Hematopoietic multipotent progenitor cell treated with erythropoietin and hydrocortisone succinate and interleukin-3 and kit ligand, for 4 days (in vitro differentiated cells): ENCODE measurements at places on chromosomes 1 and 21.

- DNase-seq = peak; percentile 29
Observed at GRCh38 chr21:41766883-41767605, at the start of gene RIPK4. TSS of gene RIPK4 (minus strand) at chr21:41767052. CDS start at chr21:41767041, 11 bp downstream.

GRCh38 chr1:110492573-110492972 lies 26.4 kb downstream of the KCNA10 start:
- DNase-seq = no peak

GRCh38 chr1:226642421-226642820 lies 93.9 kb downstream of the STUM start:
- DNase-seq = no peak

DNA sequence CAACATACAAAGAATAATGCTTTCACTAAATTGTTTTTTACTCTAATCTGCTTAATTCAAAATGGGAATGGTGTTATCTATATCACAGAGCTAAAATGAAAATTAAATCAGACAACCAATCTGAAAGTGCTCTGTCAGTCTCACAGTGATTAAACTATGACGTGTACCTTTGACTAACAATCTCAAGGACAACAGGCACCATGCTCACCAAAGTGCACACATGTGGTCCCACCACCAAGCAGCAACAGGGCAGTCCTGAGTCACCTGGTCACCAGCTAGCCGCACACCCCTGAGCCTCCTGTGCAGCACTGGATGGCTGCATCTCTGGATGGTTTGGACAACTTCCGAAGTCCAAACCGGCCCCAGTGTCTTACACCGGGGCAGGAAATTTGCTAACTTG lies 54.5 kb upstream of the NADK start:
- DNase-seq = no peak

DNA sequence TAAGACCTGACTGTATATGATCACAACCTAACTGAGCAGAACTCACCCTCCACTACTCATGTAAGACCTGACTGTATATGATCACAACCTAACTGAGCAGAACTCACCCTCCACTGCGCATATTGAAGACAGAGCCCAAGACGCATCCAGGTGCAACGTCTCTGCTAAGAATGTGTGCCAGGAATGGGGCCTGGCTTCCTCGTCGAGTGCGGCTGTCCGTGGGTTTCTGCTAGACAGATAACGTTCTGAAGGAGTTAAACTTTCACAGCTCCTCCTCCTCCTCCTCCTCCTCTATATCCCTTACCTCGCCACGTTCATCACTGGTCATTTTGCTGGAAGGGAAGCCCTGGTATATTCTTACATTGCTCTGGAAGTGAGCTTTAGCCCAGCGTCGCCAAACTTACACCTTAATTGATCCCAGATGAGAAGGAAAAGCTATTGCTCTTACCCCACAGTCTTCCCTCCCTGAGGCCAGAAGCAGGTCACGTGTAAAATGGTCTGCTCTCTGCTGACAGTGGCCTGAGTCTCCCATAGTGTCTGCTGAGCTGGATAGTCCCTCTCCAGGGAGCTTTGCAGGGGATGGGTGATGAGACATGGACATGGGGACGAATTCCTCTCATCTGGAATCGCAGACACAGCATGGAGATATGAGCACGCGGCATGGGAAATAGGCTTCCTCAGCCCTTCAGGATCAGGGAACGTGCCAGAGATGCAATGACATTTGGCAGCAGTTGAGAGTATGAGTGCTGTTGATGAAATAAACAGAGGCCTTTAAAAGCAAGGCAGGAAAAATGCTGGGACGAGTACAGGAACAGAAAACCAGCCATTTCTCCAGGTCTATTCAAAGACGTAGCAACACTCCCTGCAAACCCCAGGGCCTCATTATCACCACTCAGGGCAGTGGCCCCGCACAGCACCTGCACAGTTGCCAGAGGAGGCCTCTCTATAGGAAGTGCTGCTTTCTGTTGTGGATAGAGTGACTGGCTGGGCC lies 528.1 kb downstream of the KIF26B start:
- DNase-seq = no peak

DNA sequence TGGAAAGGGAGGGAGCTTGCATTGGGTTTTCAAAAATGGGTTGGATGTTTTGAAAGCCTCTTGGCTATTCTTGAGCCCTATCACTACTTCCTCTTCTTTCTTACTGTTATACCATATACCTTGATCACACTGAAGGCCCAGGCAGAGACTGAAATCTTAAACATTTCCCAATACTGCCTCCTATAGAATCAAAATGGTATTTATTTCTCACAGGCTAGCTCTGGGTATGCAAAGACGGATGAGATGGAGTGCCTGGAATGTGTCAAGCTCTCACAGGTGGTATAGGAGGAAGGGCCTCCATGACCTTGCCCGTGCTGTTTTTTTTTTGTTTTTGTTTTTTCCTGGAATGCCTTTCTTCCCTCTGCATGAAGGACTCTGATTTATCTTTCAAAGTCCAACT lies 268.4 kb upstream of the USP24 start:
- peak; percentile 18 for DNase-seq

DNA sequence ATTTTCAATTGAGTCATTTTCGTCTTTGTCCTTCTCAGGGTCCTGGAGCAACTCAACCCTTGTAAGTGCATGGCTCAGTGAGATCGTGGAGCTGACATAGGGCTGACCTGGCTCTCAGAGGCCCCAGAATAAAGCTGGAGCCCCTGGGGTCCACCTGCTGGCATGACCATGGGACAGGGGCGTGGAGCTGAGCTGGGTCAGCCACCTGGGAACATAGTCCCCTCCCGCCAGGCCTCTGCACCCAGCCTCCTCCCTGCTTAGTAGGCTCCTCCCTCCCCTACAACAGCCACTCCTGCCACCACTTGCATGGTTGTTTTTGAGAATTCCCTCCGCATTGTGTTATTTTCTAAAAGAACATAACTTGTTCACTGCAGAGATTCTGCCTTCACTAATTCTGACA lies 3.1 kb upstream of the RIPK4 start:
- DNase-seq = no peak
